ENCODE measurements at places on chromosomes 11 and 22. TPM values are rescaled to one million over a fixed set of nuclear protein-coding genes. Genes with fewer than 3 reads are reported as not detected.

GRCh38 chr11:16040151-16040550, 316.2 kb downstream of the SOX6 start:
- no peak for ATAC-seq

- peak; percentile 100 for ATAC-seq
Measured at GRCh38 chr11:33808228-33808828, 34.0 kb upstream of the FBXO3 start.

JAML gene
- 0.13 TPM for total RNA-seq

GRCh38 chr11:95680169-95680929, 109.2 kb downstream of the FAM76B start:
- peak; percentile 38 for ATAC-seq

DNA sequence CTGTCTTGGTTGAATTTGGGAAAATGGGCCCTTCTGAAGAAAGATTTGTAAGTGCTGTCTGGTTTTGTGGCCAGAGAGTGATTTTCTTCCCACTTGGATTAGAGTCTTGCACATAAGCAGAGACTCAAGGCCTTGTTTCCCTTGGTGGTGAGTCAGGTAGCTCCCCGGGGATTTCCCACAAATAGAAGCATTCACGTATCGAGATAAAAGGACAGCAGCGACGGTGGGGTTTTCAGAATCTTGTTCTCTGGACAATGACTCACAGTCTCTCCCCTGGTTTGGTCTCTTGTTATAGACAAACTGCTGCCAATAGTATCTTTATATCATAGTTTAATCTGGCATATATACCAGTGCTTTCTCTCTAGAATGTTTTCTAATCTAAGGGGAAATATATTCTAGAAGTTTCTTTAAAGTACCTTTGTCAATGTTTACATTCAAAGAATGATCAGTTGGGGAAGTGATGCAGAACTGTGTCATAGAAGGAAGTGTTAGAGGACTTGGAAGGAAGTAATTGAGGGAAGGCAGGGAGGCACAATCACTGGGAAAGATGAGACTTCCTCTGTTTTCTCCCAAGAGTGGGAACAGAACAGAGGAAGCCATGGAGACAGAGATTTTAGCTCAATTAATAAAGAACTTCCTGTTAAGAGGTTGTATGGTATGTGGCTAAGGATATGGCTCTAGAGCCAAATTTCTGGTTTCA, 18.1 kb downstream of the POLA2 start:
- ATAC-seq = no peak

GRCh38 chr11:70828593-70829082, 423.7 kb downstream of the SHANK2 start:
- ATAC-seq = no peak

CD44 gene
- 135 TPM for total RNA-seq

LGALS1 gene
- total RNA-seq = 33.7 TPM

TRIM3 gene
- 5.8 TPM for total RNA-seq

DNA sequence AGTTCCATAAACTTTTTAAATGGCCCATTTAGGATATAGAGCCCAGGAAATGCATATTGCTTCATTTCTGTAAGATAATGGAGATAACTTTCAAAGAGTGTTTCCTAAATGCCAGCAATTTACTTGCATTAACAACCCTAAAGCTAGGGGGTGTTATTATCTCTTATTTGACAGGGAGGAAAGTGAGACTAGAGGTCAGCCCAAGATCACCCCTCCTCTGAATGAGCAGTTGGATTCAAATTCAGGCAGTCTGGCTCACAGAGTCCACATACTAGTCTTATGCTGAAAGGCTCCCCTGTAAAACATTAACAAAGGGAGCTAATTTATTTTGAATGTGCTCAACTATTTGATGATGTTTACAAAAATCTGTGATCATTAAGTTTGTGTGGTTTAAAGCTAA, 49.9 kb upstream of the TRIM77 start:
- ATAC-seq = no peak

DNA sequence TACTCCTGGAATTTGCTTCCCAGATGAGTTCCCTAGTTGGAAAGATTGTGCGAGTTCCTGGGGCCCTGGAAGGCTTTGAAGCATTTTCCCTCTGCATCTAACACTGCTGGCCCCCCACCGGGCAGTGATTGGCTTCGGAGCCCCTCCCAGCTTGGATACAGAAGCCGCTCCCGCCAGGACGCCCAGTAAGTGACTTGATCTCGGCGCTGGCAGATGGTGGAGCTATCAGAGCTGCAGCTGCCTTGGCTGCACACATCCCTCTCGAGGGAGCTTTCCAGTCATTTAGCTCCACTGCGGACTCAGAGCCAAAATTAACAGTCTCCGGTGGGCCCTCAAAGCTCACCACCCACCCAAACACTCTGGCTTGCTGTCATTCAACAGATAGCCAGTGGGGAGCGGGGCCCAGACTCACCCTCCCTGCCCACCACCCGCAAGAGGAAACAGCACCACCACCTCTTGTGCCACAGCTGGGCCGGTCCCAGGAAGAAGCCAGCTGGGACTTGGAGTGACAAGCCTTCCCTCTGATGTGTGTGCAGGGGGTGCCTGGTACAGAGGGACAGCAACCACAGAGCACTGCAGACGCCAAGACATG, 162.3 kb downstream of the TRIM29 start:
- ATAC-seq = no peak

RIBC2 gene
- total RNA-seq = 0.90 TPM

GRCh38 chr11:92276773-92277172, 52.2 kb downstream of the FAT3 start:
- ATAC-seq = no peak

- no peak for ATAC-seq
Measured at GRCh38 chr22:37080838-37081237, 28.7 kb downstream of the TMPRSS6 start.

- ATAC-seq = peak; percentile 91
Measured at GRCh38 chr11:125263268-125263790, 98.8 kb downstream of the PKNOX2 start.

DNA sequence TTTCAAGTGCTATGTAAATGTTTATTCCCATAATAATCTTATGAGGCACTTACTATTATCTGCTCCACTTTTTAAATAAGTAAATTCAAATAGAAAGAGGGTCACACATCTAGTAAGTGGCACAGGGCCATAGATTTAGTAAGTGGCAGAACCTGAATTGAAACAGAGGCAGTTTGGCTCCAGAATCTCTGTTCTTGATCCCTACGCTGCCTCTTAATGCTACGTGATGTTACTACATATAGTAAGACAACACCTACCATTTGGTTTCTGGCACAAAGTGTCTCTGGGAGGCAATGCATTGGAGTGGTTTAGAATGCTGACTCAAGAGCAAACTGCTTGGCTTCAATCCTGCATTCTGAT, 1018.3 kb downstream of the DLG2 start:
- ATAC-seq = no peak

All from motor neuron (in vitro differentiated cells).